NCI-H774 (cell line): ENCODE measurements at places on chromosomes 2 and 18.

- DNase-seq, result no peak
Measured at GRCh38 chr2:38856165-38856564, 19.6 kb downstream of the DHX57 start.

- no peak for DNase-seq
Measured at GRCh38 chr2:207718521-207718920, 7.1 kb downstream of the CCNYL1 start.

- DNase-seq, result no peak
Measured at GRCh38 chr2:103152556-103152955, 390.7 kb downstream of the TMEM182 start.

- no peak for DNase-seq
Measured at GRCh38 chr2:96664366-96664925, 21.9 kb downstream of the FER1L5 start.

DNA sequence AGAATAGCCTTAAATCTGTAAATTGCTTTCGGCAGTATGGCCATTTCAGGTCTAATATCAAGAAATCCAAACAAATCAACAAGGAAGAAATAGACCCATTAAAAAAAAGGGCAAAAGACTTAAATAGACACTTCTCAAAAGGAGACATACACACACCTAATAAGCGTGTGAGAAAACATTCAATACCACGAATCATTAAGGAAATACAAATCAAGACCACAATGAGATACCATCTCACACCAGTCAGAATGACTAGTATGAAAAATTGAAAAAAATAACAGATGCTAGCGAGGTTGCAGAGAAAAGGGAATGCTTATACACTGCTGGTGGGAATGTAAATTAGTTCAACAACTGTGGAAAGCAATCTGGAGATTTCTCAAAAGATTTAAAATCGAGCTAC is 243.2 kb downstream of the DSEL start:
- no peak for DNase-seq

- DNase-seq, result no peak
Measured at GRCh38 chr18:63859781-63860475, 27.6 kb upstream of the SERPINB2 start.

GRCh38 chr2:30003128-30003527 is 81.7 kb upstream of the ALK start:
- no peak for DNase-seq

GRCh38 chr2:201882353-201883090 is 76.2 kb downstream of the CDK15 start:
- no peak for DNase-seq

GRCh38 chr2:23111263-23111662 is 273.7 kb upstream of the KLHL29 start:
- DNase-seq, result no peak

DNA sequence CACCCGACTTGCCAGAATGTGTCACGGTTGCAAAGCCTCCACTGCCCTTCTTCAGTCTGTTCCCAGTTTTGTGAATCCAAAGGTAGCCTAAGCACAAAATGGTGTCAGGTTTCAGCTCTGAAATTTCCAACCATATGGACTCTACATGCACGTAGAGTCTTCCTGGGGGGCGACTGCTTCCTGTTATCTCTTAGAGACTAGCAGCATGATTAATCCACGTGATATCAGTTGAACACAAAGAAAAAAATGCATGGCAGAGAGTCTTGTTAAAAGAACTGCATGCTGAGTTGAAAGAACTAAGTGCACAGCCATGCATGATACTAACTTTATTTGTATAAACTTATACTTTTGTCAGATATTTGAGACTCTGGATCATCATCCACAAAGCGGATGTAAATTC is 404.4 kb downstream of the SOCS6 start:
- DNase-seq, result no peak

DNA sequence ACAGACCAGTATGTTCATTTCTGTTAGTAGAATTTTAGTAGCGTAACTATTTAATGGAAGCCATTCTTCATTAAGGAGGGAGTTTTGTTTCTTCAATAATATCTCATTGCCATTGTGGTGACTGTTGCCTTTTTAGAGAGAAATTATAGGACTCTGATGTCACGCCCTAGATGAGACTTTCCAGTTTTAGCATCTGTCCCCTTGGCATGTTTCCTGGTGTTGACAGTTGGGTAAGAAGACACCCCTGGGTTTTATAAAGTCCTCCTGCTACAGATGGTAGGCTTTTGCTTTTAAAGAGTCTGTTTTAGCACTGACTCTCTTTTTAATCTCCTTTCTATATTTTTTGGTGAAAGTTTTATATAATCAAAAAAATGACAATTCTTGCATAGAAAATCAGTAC is 41.9 kb downstream of the KCNJ3 start:
- no peak for DNase-seq

GRCh38 chr2:206798000-206798399 is 32.6 kb downstream of the FASTKD2 start:
- no peak for DNase-seq

DNA sequence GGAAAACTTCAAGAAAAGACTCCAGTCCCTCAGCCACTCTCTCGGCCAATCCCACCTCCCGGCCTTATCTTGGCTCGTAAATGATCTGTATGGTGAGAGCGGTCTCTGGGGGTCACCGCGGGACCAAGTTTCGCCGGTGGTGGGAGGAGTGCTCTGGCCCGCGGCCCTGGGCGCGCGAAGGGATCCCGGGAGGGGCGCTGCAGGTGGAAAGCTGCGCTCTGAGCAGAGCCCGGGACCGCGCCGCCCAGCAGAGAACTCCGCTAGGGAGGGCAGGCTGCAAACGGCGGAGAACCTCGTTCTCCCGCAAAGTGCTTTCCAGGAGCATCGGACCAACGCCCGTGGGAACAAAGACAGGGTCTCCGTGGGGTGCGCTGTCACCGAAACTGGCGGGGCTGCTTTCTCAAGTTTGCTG is 622 bp downstream of the LRP2 start:
- DNase-seq, result no peak

GRCh38 chr2:65607662-65608305 is 175.4 kb upstream of the SPRED2 start:
- DNase-seq, result no peak

- peak; percentile 79 for DNase-seq
Measured at GRCh38 chr2:85758361-85759256, 4.8 kb downstream of the ATOH8 start.
